ENCODE measurements at places on chromosomes 12 and 14.

DNA sequence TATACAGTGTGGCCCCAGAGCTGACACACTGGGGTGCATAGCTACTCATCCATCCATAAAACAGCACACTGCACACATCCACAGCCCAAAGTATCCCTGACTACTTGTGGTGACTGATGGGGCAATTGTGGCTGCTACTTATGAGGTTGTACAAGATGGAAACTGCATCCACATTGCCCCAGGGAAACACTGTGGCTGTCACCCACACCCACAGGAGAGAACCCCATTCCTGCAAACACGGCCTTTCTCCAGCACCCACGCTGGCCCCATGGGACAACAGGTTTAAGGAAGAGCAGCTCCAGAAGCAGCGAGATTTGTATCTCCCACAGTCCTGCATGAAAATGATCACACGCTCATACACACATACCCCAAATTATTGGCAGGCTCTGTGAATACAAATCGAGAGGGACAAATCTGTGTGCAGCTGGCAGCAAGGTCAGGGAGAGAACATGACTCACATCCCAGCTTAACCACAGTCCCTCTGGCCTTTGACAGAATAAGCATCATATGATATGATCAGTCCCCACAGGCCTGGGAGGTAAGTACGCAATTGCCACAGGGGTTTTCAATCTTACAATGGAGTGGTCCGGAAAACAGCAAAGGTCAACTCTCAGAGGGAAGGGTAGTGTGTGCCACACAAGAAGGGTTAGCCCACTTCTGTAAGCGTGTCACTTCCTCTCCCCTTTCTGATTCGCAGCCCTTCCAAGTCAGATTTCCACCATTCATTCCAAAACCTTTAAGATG is 61.9 kb downstream of the ESR2 start:
- DNase-seq: no peak

DNA sequence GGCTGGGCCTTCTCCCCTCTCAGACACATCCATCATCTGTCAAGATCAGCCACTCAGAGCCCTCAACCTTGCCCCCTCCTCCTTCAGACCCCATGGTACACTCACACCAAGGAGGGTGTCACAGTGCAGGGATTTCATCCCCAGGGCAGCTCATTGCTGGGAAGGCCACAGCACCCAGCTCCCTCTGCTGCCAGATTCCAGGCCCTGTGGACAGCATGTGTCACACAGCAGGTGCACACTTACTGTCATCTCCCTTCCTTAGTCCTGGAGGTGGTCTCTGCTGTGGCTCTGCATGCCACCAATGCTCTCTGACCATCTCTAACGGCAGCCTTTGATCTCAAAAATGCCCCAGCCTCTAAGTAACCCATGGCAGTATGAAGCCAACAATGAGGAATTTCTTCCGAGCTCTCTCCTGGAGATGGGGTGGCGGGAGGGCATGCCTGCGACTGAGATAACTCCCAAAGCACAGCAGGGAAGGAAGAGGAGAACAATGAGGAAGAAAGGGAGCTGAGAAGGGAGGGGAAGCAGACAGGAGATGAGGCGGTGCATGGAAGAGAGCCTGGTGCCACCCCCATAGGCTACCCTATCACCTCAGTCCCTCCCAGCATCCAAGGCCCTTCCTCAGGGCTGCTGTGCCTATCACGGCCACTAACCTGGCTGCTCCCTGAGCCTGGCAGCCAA is 101.0 kb downstream of the SINHCAF start:
- no peak for DNase-seq

GRCh38 chr12:132215299-132215989 is 71.2 kb downstream of the NOC4L start:
- DNase-seq: no peak

DNA sequence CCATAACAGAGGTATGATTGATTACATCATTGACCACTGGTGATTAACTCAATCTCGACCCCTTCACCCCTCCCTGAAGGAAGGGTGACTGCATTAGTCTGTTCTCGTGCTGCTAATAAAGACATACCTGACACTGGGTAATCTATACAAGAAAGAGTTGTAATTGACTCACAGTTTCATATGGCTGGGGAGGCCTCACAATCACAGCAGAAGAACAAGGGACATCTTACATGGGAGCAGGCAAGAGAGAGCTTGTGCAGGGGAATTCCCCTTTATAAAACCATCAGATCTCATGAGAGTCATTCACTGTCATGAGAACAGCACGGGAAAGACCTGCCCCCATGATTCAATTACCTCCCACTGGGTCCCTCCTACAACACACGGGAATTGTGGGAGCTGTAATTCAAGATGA is 55.9 kb upstream of the TMCC3 start:
- no peak for DNase-seq

GRCh38 chr12:15589328-15590032 is 199.7 kb downstream of the EPS8 start:
- DNase-seq: no peak

DNA sequence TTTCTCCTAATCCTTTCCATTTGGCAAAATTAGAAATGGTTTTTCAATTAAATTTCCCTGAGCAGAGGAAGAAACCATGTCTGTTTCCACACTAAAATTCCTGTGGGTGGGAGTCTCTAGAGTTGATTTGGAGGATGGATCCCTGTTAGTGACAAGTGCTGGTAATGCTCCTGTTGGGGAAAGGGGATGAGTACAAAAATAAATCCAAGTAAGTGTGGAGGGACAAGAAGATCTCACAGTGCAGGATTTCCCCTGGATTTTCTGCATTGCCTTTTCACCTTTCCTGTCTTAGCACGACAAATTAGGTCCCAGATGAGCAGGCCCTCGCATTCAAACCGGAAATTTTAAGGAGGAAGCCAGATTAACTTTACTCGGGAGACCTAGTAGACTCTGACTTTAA is 107.5 kb downstream of the DAD1 start:
- no peak for DNase-seq
